ENCODE measurements at places on chromosomes 12 and 14.
A peak's percentile ranks its signal among the peaks of the same experiment; 100 is the strongest.

GRCh38 chr14:73460691-73461127 lies 2.4 kb upstream of the NUMB start:
- DNase-seq, result no peak

DNA sequence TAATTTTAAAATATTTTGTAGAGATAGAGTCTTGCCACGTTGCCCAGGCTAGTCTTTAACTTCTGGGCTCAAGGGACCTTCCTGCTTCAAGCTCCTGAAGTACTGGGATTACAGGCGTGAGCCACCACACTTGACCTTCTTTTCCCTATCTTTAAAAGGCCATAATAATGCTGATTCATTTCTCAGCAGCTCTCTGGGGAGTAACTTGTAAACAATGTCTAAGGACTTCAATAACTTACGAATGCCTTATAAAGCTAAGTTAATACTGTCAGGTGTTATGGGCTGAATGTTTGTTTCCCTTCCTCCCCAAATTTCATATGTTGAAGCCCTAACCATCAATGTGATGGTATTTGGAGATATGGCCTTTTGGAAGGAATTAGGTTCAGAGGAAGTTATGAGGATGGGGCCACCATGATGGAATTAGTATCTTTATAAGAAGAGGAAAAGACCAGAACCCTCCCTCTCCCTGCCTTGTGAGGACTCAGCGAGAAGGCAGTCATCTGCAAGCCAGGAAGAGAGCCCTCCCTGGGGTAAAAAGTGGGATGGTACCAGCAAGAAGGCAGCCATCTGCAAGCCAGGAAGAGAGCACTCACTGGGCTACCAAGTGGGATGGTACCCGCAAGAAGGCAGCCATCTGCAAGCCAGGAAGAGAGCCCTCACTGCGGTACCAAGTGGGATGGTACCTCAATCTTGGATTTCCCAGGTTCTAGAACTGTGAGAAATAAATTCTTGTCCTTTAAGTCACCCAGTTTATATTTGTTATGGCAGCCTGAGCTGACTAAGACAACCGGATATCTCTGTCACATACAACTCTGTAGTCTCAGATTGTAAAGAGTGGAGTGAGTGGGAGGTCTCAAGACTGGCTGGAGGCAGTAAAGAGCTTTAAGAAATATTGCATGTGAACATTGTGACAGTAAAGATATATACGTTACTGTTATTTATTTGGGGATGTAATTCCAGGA lies 16.3 kb upstream of the YBX3 start:
- DNase-seq, result no peak

- DNase-seq, result no peak
These were observed 4.4 kb downstream of the RNF10 start for GRCh38 chr12:120538281-120539156.

DNA sequence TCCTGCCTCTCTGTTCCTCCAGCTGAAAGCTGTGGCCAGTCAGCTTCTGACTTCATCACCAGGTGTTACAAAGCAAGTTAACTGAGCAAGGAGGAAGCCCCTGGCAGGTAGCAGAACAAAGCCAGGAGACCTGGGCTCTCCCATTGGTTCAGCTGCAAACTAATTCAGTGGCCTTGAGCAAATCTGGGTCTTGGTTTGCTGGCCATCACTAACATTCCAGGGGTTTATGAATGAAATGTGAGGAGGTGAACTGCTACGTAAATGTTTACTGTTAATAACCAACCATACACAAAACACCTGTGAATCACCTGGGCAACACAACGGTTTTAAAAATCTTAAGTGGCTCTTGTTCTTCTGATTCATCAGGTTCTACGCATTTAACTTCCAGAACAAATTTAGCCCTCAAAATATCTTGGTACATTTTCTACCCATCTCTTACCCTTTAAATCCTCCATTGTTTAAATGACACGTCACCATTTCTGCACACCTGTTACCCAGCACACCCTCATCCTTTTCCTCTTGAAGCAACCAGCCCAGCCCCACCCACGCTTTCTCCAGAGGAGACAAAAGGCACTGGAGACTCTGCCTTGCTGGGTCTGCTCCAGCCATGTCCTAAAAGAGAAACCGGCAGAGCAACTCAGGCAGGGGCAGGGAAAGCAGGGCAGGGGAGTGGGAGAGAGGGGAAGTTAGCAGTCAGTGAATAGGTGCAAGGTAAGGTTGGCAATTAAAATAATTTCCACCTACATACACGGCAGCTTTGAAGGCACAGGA lies 49.3 kb upstream of the TSPAN11 start:
- DNase-seq, result peak; percentile 24

DNA sequence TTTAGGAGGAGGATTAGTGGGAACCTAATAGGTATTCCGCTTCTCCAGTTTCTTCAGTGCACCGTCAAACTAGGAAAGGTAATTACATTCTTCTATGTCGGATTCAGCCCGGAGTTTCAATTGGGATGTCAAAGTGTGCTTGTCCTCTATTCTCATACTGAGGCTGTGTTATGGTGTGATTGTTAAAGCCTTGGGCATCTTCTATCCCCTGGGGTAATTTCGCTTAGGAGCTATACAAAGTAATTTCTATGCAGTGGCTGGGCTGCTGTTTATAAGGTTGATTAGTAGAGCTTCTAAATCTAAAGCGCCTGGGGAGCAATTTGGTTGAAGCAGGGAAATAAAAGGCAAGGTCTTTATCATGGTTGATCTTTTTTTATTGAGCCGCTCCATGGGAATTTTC lies 399.6 kb downstream of the ZFP36L1 start:
- no peak for DNase-seq

- no peak for DNase-seq
These were observed 82.0 kb downstream of the LMO3 start for GRCh38 chr12:16523951-16524331.

- no peak for DNase-seq
These were observed 71.4 kb downstream of the RIC8B start for GRCh38 chr12:106845902-106846301.

DNA sequence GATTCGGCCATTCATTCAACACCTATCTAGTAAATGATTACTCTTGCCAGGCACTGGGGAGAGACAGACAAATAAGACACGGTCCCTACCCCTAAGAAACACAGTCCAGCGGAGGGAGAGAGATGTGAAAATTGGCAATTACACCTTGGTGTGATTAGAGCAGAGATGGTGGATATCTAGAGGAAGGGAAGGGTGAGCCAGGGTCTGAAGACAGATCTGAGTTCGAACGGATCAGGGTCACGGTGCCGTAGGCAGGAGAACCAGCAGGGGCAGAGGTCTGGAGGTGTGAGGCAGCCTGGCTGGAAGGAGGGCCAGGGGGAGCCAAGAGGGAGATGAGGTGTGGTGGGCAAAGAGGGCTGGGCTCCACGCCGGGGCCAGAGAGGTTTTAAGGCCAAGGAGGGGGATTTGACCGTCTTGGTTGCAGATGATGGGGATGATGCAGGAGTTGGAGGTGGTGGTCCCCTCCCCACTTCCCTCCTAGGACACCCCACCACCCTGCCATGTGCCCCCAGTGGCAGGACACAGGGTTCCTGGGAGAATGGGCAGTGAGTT lies 27.1 kb downstream of the FAM222A start:
- DNase-seq, result no peak

- DNase-seq, result no peak
These were observed 15.3 kb downstream of the FBRSL1 start for GRCh38 chr12:132505105-132505851.

DNA sequence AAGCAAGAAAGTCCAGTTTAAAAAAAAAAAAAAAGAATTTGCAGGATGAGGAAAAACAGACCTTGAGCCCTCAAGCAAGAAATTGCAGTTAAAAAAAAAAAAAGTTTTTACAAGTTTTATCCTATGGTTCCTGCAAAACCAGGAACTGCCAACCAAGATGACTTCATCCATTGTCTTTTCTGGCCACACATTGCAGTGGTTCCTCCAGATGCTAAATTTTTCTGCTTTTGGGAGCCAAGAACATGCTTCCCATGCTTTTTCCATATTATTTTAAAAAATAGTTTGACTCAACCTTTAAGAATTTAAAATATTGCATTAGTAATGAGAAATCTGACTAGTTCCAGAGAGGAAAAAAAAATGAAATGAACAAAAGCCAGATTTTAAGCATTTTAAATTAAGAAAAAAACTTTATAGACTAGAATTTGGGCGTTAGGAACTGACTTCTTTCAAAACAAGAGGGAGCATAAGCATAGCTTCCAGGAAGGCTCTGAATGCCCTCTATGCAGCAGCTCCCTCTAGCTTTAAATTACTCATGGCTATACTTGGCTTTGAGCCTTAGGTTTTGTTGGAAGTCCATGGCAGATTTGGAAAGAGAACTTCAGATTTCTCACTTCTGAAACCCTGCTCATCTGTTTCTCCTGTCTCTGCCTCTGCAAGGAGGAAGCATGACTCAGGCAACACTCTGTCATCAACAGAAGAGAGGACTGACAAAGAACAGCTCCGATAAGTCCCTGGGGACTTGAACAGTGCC lies 124.5 kb downstream of the GPR65 start:
- DNase-seq, result peak; percentile 28

DNA sequence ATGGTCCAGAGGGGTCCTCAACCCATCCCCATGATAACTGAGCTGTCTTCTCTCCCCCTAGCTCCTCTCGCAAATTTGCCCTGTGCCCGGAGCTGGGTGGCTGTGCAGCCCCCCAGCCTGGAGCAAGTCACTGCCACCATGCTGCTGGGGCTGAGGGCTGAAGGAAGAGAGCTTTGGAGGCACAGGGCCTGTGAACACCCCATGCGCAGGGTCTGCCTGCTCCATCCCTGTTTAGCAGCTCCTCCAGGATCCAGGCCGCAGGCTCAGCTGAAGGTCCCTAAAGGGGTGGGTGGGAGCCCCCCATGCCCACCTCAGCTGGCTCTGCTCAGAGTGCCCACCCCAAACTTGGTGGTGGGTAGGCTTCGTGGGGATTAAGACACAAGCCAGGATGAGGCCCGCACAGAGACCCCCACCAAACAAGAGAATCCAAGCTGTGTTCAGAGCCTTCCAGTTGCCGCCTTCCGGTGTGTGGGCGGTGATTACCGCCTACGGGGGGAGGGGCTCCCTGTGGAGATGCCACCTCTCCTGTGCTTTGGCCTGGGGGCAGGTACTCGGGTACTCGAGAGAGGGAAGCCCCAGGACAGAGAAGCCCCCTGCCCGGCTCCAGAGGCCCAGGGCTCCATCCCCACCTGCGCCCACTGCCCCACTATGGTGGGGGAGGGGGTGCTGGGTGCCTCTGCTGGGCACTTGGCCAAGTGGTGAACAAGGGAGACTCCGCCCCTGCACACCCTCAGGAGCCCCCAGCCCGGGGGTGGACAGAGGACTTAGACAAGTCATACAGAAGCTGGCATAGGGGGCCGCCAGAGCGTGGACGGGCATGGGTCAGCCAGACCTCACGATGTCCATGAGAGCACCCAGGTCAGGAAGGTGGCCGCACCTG lies 1.4 kb upstream of the JAG2 start:
- no peak for DNase-seq

DNA sequence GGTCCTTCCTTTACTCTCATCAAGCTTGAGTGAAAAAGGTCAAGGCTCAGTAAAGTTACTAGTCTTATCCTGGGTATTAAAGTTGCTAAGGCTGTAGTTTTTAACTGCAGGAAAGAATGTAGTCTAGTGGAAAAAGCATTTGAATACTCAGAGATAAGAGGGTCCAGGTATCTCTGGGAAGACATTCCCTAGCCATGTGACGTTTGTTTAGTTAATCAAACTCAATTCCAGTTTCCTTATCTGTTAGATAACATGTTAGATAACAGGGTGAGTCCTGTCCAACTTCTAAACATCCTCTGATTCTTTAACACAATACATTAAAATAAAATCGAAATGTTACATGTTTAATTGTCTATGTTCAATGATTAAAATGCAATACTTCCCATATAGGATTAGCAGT lies 720.7 kb upstream of the LMO3 start:
- no peak for DNase-seq

DNA sequence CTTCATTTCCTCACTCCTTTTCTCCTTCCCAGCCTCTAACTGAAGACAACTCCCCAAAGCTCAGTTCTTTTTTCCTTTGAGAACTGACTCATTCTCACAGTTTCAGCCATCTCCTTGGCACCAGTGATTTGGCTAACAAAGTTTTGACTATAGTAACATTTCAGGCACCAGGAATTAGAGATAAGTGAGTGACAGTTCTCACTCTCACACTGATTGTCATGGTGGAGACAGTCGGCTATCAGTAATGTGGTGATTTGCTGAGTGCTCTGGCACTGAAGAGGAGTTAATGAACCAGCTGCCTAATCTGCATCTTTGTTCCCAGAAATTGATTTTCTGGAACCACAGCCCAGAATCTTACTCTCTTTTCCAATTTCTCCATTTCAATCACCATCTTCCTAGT lies 29.5 kb downstream of the HELB start:
- DNase-seq, result no peak

DNA sequence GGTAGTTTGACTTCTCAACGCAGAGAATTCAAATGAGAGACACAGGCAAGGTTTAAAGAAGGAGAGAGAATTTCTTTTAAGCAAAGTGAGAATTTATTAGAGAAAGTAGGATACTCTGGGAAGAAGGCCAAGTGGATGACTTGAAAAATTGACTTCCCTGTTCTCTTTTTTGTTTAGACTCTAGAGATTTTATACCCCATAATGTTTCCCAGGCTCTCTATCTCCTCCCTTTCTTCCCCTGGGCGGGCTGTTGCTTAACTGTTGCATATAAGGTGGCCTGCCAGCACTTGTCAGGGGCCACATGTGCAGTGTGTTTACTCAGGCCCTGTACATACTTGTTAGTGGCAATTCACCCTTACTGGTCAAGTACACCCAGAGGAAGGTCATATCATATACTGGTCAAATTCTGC lies 403.7 kb downstream of the SLC6A15 start:
- no peak for DNase-seq

DNA sequence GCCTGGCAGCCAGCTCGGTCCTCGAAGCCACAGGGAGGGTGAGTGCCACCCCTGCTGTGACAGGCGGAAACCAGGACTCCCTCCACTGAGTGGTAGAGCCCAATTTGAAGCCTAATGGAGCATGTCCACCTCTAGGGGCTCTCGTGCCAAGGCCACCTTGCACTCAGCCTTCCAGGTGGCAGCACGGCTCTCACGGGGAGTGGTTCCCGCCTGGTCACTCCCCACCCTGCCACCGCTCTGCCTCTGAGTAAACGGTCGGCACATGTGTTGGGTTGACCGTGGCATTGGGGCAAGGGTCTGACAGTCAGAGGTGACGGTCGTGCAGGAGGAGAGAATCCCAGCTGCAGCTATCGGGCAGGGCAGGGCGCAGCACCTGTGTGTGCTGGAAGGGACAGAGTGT lies 34.8 kb downstream of the IL31 start:
- no peak for DNase-seq

Measured in GM23338 (cell line).